Stimulated activated CD8-positive, alpha-beta memory T cell treated with anti-CD3 and anti-CD28 coated beads, Interleukin-7, amount 100 ng/mL, for 1 hour (primary cell): ENCODE measurements at places on chromosomes 11 and 22.

DNA sequence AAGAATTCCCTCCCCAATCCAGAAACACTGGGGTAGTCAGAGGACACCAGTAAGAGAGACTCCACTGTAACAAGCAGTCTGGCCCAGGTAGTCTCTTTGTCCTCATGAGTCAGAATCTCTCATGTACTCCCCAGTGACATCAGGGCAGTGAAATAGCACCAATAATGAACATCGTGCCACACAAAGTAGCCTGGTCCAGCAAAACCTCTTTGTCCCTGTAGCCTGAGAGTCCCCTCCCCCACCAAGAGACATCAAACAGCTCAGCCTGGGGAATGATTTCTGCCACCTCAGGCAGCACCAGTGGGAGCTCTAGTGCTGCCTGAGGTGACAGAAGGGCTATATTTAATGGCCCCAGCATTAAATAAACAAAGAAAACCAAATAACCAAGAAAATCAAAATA lies 88.1 kb downstream of the SBF2 start:
- no peak for DNase-seq

DNA sequence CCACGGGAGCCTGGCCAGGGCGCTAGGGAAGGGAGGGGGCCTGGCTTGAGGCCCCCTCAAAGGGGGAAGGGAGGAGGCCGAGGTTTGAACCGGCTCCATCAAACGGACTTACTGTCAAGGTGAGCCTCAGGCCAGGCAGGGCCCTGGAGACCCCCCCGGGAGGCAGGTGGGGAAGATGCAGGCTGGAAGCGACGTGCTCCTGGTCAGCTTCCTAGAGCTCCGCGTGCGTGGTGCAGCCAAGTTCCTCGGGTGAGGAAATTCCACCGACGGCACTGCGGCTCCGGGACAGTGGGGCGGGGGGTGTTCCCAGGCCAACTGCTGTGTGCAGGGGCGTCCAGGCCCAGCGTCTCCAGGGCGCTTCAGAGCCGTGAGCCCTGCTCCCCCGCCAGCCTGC lies 7.2 kb upstream of the TRABD start:
- DNase-seq, result no peak

- DNase-seq, result no peak
Observed at GRCh38 chr11:86488553-86488952, 113.9 kb downstream of the CCDC81 start.

DNA sequence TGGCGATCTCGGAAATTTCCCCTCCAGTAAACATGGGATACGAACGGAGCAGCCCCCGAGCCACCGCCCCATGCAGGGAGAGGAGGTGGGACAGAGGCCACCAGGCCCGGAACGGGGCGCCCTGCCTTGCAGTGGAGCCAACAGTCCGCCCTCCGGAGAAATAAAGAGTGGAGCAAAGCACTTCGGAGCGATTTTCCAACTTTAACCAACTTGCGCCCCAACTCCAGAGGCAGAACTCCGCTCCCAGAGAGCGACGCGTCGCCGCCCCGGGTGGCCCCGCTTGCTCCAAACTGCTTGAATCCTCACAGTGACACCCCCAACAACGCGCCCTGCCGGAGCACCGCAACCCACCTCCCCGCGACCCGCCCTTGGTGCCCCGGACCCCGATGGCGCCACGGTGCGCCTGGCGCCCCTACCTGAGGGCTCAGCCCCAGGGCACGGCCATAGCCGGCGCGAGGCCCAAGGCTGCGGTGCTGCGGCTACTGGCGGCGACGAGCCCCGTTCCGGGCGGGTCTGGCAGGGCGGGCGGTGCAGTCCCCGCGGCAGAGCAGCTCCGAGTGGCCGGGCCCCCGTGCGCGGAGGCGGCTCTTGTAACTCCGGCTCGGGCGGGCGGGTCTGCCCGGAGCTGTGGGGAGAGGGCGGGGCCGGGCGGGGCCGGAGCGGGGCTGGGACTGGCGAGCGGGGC lies at the start of gene AHNAK:
Gene AHNAK, minus strand, starts transcription at position 563 of the 685 bp plus-strand sequence. CDS start 10,708 bp downstream, outside the sequence.
- DNase-seq, result no peak

DNA sequence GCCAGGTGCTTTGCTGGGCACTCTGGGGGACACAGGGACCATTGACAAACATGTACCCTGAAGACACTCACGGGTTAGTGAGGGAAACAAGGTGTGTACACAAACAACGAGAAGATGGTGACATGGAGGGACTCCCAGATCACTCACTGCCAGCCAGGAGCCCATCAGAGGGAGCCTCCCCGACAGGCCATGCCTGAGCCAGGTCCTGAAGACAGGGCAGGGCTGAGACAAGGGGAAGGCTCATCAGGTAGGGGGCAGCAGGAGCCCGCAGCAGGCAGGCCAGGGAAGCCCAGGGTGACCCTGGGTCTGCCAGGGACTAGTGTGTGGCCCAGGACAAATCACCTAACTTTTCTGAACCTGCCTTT lies 127.9 kb downstream of the BUD13 start:
- no peak for DNase-seq

DNA sequence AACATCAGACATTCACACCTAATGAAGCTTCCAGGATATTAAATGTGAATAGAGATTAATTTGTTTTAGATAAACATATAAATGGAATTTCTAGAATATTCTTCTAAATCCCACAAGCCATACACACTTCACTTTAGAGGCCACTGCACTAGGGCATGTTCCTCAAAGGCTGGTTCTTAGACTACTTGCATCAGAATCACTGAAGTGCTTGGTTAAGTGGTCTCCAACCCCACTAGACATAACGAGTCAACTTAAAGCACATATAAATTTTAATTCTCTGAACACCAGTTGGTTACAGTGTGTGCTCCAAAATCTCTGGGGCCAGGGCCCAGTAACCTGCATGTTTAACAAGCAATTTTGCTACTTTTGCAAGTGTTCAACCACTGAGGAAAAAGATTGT lies 7.9 kb upstream of the ALKBH8 start:
- DNase-seq, result no peak

DNA sequence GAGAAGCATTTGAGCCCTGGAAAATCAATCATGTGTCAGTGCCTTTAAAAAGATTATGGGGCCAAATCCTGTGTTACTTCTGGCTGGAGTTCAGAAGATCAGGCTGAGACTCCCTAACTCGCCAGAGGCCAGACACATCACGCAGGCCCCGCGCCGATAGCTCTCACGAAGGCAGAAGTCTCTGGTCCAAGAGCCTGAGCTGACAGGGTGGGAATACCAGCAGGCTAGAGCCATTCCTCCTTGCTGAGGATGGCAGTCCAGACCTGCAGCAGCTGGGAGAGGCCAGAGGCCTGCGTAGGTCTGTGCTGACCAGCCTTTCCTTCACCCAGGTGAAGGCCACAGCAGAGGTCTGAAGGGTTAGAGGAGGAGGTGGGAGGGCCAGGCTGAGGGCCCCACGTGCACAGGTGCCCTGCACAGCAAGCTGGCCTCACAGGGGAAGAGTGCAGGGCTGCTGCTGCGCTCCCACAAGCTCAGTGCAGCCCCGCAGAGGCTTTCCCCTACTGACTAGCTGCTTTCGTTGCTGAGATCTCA lies 52.9 kb downstream of the ST14 start:
- DNase-seq, result no peak

GRCh38 chr11:32334822-32335221 lies 100.5 kb downstream of the WT1 start:
- DNase-seq, result no peak

DNA sequence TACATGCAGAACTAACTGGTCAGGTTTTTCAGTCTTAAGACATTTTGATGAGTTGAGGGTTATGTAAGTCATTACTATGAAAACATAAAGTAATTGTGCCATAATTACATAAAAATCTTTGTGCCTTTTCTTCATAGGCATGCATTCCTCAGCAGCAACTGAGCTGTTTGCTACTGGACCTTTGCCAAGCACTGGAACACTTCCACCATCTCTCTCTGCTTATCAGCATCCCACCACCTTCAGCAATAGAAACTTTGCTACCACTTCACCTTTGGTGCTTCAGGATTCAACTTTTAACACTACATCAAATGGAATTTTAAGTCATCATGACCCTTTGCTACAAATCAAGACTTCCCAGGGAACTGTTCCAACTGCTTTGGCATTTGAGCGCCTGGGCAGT lies 39.0 kb downstream of the QSER1 start:
- no peak for DNase-seq

- no peak for DNase-seq
Observed at GRCh38 chr22:37126383-37126782, 16.9 kb upstream of the TMPRSS6 start.

DNA sequence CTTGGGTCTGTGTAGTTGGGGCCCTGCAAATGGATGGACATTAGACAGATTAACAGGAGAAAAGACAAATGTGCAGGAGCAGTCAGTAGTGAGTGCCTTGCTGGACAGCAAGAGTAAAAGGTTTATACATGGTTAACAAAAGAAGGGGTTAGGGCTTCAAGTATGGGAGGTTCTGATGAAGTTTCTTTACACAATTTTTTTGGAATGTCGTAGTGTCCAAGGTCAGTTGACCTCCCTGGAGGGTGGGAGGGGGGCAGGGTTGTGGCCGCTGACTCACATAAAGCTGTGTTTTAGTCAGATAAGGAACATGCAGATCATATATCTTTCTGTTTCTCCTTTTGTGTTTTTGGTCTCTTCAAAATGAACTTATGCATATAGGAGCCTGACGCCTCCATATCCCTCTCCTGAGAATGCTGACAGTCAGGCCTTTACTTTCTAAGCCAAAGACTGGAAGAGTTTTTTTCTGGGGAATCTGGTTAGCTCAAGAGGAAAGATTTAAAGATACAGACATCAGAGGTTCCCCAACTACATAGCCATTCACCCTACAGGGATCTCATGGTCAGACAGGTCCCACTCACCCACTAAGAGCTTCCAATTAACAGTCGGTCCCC lies 134.3 kb downstream of the NECTIN1 start:
- DNase-seq, result no peak

DNA sequence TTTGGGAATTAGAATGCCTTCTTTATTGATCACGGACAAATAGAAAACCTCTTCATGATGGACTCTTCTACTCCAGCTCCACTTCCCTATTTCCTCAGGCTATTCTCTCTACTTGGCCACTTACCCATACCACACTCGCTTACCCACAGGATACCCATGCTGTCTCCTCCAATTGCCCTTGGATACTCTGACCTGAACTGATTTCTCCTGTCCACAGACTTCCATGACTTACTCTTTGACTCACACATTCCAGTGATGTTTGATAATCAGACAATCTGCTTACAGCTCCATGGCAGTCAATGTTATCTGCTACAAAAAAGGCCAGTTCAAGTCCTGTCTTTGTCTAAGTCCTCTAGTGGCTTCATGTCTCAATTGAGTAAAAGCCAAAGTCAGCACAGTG lies 292.0 kb upstream of the CTSC start:
- no peak for DNase-seq

DNA sequence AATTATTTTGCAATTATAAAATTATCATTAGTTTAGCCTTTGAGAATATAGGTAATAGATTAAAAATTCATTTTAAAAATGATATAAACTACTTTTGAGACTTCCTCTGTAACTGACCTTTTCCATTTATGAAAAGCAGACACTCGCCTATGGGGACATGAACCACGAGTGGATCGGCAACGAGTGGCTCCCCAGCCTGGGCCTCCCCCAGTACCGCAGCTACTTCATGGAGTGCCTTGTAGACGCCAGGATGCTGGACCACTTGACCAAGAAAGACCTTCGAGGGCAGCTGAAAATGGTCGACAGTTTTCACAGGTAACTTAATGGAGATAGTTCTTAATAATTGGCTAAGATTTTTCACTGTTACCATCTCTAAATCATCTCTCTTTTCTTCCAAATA lies 26.3 kb upstream of the CTTN start:
- DNase-seq, result no peak

GRCh38 chr11:36037031-36037430 lies 93.2 kb downstream of the LDLRAD3 start:
- no peak for DNase-seq

DNA sequence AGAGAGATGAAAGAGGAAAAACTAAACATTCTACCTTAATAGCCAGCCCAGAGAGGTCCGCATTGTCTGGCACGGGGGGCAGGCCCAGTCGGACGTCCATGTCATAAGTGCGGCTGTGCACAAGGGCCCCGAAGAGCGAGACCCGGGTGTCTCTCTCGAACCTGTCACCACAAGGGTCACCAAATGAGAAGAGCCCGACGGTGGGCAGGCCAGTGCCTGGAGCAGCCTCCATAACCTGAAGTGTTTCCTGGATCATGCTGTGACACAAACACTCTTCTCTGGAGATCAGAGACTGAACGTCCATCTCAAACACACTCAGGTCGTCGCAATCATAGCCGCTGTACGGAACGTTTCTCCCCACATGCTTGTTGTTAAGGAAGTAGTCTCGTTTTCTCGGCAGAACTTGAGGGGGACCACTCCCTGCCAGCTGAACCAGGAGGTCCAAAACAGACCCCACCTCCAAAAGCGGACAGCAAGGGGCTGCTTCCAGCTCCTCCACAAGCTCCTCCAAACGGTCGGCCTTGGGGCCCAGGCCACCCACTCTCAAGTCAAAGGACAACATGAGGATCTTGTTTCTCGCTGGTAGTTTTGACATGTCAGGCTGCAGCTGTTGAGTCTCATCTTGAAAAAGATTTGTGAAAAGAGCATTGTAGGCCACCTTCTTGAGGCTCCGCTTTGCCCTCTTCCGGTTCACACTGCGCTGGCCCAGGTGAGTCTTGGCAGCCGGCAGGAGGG lies 971 bp downstream of the TUBGCP6 start:
- no peak for DNase-seq

GRCh38 chr11:92198268-92198667 lies 26.4 kb upstream of the FAT3 start:
- no peak for DNase-seq

- DNase-seq, result no peak
Observed at GRCh38 chr22:21659864-21660525, 5.8 kb upstream of the PPIL2 start.

- DNase-seq, result no peak
Observed at GRCh38 chr22:19060356-19061009, 61.7 kb downstream of the DGCR2 start.

DNA sequence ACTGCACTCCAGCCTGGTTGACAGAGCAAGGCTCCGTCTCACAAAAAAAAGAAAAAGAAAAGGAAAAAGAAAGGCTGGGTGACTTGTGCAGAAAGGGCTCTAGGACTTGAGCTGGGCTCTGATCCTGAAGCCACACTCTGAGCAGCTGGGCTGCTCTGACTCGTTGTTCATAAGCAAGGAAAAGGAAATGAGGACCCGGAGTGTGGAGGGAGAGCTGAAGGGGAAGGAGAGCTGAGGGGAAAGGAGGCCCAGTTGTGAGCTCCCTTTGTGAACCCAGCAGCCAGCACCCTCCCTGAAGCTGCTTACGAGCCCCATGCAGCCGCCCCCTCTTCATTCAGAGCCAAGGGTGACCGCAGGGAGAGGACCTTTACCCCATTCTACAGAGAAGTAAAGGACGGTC lies 12.3 kb upstream of the SH3BP1 start:
- no peak for DNase-seq

DNA sequence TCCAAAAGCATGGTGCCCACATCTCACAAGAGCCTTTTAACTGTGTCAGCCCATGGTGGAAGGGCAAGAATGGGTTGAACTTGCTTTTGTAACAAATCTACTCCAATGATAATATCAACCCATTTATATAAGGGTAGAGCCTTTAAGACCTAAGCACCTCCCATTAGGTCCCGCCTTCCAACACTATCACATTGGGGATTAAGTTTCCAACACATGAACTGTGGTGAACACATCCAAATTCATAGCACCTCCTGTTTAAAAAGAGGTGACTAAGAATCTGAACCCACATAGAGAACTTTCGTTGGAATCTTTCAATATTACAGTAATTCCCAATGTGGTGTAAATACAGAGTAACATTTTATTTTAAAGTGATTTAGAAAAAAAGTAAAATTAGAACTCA lies 9.2 kb upstream of the CNTF start:
- DNase-seq, result no peak

- no peak for DNase-seq
Observed at GRCh38 chr22:20167643-20168322, 16.9 kb upstream of the CCDC188 start.
